Activated naive CD8-positive, alpha-beta T cell treated with anti-CD3 and anti-CD28 coated beads, Interleukin-2, amount 10 ng/mL, durations not matched to agents 7 days and 5 days (primary cell): ENCODE measurements at places on chromosomes 3 and 15. TPM values are rescaled to one million over a fixed set of nuclear protein-coding genes. Genes with fewer than 3 reads are reported as not detected.

- no peak overlapping the region for H3K27ac ChIP-seq
- no peak for DNase-seq
- H3K4me3 ChIP-seq, result no peak overlapping the region
- H3K27me3 ChIP-seq, result peaks cover 22% of the 10 kb centered on the region
- H3K36me3 ChIP-seq, result no peaks in the 10 kb centered on the region
Measured at GRCh38 chr3:156432563-156432962, 122.4 kb downstream of the SSR3 start.

GRCh38 chr15:66756295-66756694 is 54.3 kb downstream of the SMAD6 start:
- no peaks in the 10 kb centered on the region for H3K36me3 ChIP-seq
- peaks cover 10% of the 10 kb centered on the region for H3K27me3 ChIP-seq
- DNase-seq, result no peak
- H3K4me1 ChIP-seq, result peaks cover 7% of the 10 kb centered on the region
- no peak overlapping the region for H3K27ac ChIP-seq

- peaks cover 17% of the 10 kb centered on the region for H3K36me3 ChIP-seq
- no peak overlapping the region for H3K27ac ChIP-seq
- DNase-seq, result no peak
Measured at GRCh38 chr15:85589851-85590250, 204.9 kb downstream of the KLHL25 start.

GRCh38 chr3:195111319-195111705 is 159.6 kb downstream of the XXYLT1 start:
- peaks cover 2% of the 10 kb centered on the region for H3K4me1 ChIP-seq
- H3K36me3 ChIP-seq, result no peaks in the 10 kb centered on the region

- H3K4me3 ChIP-seq, result no peak overlapping the region
- DNase-seq, result no peak
- H3K36me3 ChIP-seq, result peaks cover 2% of the 10 kb centered on the region
- H3K27ac ChIP-seq, result no peak overlapping the region
- H3K27me3 ChIP-seq, result no peaks in the 10 kb centered on the region
- peaks cover 6% of the 10 kb centered on the region for H3K4me1 ChIP-seq
Measured at GRCh38 chr3:172678068-172678467, 32.8 kb downstream of the NCEH1 start.

- H3K27ac ChIP-seq, result no peak overlapping the region
- no peak overlapping the region for H3K4me3 ChIP-seq
- no peak for DNase-seq
- H3K27me3 ChIP-seq, result no peaks in the 10 kb centered on the region
- H3K36me3 ChIP-seq, result peaks cover 3% of the 10 kb centered on the region
Measured at GRCh38 chr3:44962621-44963393, 13.2 kb downstream of the ZDHHC3 start.

- H3K4me3 ChIP-seq, result no peak overlapping the region
- H3K4me1 ChIP-seq, result peaks cover 4% of the 10 kb centered on the region
- H3K27me3 ChIP-seq, result peaks cover 34% of the 10 kb centered on the region
Measured at GRCh38 chr3:185155678-185156077, 2.8 kb upstream of the C3orf70 start.

The MYRIP gene
- not detected for total RNA-seq

The CEP152 gene
- 39.2 TPM for total RNA-seq

The ROBO1 gene
- total RNA-seq, result 5.4 TPM

The SH3BP5 gene
- 12.7 TPM for total RNA-seq

The CHRFAM7A gene
- total RNA-seq, result 1.9 TPM
